ENCODE measurements at places on chromosomes 4 and X.
A peak's percentile ranks its signal among the peaks of the same experiment; 100 is the strongest.

DNA sequence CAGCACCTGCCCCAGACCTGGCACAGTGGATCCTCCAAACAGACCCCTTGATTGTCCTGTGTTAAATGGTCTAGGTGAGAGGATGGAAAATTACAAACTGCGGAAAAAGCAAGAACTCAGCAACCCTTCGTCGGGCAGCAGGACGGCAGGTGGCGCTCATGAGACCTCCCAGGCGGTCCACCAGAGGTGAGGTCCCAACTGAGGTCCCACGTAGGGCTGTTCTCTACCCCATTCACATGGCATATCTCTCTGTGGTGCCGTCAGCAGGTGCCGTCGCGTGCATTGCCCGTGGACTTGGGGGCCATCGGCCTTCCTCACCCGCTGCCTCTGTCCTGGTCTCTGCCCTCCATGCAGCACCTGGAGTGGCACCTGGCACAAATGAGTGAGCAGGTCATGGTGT, 88.2 kb downstream of the CRMP1 start:
- DNase-seq, result peak; percentile 17

- DNase-seq, result no peak
Measured at GRCh38 chr4:37762991-37763368, 63.5 kb upstream of the PGM2 start.

DNA sequence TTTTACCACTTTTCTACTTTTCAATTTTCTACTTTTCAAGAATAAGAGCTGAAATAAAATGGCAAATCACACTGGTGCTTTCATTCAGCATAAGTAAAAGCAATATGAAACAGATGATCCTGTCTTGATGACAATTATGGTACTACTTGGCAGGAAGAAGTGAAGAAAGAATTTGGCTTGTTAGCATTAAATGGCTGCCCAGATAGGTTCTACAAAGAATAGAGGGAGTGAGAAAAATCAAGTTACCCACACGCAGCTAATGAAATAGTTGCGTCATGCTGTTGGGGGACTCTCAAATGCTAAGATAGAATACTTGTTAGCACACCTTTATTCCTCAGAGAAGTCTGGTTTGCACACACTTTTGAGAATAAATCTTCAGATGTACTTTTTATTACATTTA, 12.5 kb upstream of the LCORL start:
- no peak for DNase-seq

- DNase-seq, result no peak
Measured at GRCh38 chr4:7591409-7592053, 156.8 kb upstream of the PSAPL1 start.

DNA sequence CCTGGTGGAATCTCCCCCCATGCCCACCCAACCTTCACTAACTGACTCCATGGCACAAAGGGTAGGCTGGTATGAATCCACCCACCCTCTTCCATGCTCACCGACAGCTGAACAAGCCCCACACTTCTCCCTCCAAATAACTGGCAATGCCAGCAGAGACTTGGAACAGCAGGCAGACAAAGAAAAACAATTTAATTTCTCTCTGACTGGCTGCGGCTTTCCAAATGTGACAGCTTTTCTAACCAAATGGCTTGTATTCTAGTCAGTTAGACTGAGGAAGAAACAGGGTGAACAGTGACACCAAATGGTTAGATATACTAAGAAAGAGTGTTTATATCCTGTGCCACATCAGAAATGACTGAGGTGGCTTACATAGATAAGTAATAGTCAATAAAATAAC, 199.3 kb upstream of the ADAMTS3 start:
- DNase-seq, result no peak

DNA sequence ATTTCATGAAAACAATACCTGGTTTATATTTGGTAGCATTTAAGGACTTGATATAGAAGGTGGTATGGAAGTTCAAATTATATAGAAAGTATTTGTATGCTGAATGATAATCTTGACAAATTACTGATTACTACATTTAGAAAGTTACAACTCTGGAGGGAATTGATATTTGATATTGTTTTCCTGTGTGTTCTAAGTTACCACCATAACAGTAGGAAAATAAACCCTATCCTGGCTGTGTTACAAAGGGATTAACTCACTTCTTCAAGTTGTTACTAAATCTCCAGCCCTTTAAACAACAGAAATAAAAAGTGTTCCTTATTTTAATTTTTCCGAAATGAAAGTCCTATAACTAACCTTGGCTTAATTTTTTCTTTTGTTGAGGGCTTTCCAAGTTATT, 36.6 kb downstream of the FHL1 start:
- no peak for DNase-seq

- no peak for DNase-seq
Measured at GRCh38 chr4:43680421-43680820, 768.2 kb downstream of the KCTD8 start.

DNA sequence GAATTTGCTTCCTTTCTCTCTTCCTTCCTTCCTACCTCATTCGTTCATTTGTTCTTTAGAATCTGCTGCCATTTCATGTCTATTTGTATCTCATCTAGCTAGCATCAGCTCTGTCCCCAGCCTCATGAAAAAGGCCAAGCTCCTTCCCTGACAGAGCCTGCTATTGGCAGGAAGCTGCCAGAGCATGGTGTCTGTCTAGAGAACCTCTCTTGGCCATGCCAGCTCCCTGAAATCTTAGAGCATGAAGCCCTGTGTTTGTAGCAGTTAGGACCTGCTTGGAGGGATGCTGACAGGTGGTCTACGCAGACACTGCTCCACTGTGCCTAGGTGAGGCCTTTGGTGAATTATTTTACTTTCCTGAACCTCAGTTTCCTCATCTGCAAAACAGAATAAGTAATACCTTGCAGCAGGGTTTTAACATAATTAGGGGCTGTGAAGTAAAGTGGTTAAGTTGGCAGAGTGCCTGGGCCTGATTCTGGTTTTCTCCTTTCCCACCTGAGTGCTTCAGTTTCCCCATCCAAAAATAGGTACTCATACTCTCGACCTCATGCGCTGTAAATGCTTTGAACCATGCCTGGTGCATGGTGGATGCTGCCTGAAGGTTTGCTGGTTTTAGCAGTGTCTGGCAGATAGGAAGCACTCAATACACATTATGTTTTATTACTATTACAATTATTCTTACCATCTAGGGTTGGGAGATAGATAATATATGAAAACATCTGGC, 4.7 kb downstream of the PTTG2 start:
- DNase-seq, result no peak

DNA sequence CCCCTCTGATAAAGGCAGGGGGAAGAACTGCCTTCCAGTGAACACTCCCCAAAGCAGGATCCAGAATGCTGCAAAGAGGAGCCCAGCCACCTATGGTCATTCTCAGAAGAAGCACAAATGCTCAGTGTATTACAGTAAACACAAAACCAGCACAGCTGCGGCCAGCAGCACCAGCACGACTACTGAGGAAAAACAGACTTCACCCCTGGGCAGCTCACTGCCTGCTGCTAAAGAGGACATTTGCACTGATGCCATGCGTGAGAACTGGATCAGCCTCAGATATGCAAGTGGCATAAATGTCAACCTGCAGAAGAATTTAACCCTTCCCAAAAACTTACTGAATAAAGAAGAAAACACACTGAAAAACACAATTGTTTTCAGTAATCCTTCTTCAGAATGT, 80.2 kb upstream of the TLR2 start:
- no peak for DNase-seq

DNA sequence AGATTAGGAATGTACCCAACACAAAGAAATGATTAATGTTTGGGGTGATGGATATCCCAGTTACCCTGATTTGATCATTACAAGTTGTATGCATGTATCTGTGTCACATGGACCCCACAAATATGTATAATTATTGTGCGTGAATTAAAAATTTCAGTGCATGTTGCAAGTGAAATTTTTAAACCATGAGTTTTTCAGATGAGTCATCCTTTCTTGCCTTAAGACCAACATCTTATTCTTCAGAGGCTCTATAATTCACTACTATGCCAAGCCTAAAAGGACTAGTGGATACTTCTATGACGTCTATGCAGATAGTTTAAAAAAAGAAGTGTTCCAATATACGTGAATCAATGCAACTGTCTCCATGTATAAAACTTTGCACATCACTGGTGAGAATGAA, 113.0 kb upstream of the SH3RF1 start:
- no peak for DNase-seq

DNA sequence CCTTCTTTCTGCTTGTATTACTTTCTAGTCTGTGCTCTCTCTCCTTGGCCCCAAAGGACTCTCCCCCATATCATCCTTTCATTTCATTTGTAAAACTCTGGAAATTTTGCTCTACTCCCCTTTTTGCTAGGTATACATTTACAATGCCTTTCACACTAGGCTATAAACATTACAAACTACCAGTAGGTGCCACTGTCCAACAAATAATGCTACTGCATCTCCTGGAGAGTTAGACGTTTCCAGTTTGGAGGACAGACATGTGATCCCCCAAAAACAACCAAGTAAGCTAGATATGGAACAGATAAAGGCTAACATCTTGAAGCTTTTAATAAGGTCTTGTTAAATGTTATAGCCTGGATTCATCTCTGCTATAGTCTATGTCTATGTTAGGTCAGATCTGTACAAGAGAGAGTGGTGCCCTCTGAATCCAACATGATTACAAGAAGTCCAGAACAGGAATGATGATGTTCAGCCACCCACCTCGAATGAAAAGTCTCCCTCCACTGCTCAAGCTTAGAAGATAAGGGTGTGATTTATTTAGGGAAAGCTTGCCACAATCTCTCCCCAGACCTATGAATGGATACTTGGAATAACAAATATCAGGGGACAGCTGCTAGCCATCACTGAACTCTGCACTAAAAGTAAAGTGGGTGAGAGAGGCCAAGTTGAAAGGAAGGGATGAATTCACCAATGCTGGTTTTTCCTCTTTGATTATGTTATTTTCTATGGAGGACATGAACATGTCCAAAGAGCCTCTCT, 14.3 kb downstream of the CBR4 start:
- DNase-seq, result no peak

DNA sequence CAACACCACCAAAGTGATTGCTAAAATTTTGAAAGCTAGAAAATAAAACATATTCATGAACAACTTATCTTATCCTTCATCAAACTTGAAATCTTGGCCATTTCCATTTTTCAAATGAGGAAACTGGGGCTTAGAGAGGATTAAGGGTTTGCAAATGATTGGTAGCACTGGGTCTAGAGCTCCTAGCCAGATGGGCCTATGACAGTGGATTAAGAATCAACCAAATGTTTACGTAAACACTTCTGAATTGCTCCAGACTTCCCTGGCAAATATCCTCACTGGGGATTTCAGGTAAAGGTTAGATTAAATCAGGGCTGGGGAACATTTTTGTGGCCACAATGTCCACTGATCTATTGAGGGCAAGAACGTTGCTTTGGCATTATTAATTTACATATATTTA, 241.2 kb downstream of the ANK2 start:
- no peak for DNase-seq

DNA sequence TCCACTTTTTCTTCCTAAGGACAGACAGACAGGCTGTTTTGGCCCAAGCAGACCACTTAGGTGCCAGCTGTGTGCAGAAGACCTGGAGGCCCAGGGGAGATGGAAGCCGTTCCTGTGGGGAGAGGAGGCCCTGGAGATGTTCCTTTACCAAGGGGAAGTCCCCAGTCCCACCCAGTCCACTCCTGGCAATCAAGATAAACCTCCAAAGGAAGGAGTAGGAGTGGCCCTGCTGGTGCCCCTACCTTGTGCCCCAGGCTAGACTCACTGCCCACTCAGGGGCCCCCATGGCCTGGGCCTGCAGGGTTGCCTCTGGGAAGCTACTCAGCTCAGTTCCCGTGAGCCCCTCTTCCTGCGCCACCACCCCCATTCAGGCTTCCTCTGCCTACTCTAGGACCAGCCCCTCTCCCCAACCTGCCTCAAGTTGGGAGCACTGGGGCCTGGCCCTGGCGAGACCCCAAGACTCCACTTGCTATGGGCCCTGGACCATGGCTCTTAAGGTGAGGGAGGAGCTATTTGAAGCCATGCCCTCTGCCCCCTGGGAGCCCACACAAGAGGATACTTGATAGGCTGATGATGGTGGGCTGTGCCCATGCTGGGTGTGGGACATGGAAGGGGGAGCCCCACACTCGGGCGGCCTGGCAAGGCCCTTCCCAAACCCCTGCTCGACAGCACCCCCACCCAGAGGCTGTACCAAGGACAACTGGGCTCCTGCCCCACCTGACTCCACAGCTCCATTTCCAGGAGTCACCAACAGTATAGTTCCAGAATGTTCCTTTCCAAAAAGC, 24.8 kb upstream of the RNF4 start:
- DNase-seq, result no peak

DNA sequence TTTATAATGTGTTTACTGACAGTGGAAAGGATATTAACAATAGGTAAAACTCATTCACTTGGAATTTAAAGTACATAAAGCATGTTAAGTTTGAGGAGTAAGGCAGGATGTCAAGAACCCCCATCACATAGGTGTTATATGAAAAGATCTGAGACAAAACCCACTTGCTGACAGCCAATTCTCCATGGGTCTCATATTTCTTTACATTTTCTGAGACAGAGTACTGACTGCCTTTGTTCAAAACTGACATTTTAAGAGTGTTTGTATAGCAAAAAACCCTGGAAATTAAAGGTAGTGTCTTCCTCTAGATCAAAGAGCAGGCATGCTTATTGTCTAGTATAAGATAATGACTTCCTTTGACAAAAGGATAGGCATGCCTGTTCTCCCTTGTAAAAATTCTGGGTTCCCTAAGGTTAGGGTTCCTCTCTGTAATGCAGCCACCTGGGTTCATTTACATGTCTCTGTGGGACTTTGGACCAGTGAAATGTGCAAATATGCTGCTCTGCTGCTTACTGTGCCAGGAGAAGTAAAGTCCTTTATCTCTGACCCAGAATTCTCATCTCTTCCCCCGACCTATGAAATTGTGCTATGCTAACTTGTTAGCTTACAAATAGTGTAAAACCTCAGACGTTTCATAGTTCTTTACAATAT, 123.6 kb downstream of the PCDH18 start:
- DNase-seq, result no peak

DNA sequence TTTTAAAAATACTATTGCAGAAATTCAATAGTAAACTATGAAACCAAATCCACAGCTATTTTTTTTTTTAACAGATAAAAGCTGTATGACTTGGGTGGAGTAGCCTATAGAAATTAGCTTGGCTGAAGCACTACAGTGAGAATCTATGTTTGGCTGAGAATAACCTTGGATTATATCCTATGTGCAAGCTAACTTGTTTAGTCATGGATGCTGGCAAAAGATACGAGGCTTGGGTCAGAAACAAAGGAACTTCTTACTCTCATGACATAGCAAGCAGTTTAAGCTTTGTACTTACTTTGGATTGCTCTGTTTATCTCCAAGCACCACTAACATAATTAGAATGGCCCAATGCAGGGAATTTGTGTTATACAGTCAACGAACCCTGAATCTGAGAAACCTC, 119.2 kb upstream of the GRID2 start:
- no peak for DNase-seq

DNA sequence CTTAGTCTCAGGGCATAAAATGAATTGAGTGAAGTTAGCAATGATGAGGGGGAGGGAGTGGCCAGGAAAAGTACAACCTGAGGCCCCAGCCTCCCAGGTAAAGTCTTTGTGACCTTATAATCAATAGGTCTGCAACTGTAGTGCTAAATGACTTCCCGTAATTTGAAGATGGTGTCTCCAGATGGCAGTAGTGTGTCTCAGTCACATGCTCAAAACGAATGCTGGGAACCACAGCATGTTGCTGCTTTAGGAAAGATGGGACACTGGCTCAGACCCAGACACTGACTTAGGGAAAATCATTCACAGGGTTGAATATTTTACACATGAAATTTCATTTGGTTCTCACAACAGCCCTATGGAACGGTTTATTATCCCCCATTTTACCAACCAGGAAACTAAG, 10.3 kb downstream of the SRPX2 start:
- DNase-seq, result no peak

Data from HuH-7 (cell line).